ENCODE measurements at places on chromosomes 4 and X.
A peak's percentile ranks its signal among the peaks of the same experiment; 100 is the strongest.

GRCh38 chr4:93303440-93303839 lies 525.1 kb upstream of the ATOH1 start:
- no peak for DNase-seq

GRCh38 chrX:155148724-155149537 lies 67.3 kb upstream of the VBP1 start:
- peak; percentile 11 for DNase-seq

- DNase-seq: no peak
These were observed 208.4 kb downstream of the DTHD1 start for GRCh38 chr4:36489798-36490197.

- DNase-seq: no peak
These were observed 641.0 kb upstream of the FRG1 start for GRCh38 chr4:189299706-189300105.

DNA sequence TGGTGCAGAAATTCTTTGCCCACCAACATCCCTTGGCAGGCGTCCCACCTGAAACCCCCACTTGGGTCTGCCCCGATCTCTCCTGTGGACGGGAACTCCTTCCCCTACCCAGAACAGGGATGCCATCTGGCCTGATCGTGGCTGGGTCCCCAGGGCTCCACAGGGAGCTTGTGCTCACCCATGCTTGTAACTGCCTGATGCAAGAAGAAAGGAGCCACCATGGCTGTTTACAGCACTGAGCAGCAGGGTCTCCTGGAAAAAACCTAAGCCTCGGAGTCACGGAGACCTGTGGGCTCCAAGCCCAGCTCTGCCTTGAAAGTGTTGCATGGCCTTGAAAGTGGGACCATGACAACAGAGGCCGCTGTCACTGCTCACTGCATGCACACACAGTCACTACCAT lies 101.5 kb upstream of the AFAP1 start:
- DNase-seq: no peak
